Central memory CD4-positive, alpha-beta T cell (primary cell): ENCODE measurements at places on chromosomes 7 and 10.

DNA sequence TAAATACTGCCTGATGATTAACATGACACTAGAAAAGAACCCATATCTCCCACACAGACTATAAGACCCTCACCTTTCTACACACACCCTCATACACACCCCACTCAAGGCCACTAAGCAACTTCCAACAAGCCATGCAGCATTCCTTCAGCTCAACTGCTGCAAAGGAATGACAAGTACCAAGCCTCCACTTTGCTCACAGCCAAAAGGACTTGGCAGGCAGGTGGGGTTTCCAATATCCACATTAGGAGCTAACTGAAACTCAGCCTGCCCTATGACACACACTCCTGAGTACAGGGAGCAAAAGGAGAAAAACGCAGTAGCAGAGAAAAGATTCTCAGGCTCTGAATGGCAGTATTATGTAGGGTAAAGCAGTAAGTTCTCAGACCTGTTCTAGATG, 13.4 kb downstream of the USP54 start:
- no peak for DNase-seq

DNA sequence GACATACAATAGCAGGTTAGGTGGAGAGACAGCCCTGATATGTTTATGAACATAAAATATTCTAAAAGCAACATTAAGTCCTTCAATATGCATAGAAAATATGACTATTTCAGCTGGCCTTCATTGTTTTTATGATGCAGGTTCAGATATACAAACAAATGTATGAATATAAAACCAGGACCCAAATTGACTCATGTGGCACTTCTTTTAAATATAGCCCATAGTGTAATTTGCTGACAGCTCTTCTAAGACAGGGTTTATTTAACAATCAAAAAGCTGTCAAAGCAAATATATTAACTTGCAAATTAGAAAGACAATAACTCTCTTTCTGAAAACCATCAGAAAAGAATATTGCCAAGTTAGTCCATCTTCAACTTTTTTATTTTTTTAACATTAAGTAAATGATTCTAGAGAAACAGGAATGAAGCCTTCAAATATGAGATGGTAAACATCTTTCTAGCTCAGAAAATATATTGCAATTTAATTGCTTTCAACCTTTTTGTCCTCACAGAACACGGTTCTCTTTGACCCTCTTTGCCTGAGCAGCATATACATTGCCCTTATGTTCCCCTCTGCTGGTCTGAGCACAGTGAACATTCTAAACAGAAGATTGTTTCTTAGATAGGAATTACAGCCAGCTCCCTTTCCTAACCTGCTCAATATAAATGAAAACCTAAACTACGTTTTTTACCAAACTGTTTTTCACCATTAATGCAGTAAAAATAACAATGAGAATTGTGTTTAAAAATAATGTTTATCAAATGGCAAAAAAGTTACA, 82.8 kb downstream of the CACNA2D1 start:
- DNase-seq: no peak

GRCh38 chr10:91930939-91931338, 7.4 kb downstream of the BTAF1 start:
- no peak for DNase-seq

DNA sequence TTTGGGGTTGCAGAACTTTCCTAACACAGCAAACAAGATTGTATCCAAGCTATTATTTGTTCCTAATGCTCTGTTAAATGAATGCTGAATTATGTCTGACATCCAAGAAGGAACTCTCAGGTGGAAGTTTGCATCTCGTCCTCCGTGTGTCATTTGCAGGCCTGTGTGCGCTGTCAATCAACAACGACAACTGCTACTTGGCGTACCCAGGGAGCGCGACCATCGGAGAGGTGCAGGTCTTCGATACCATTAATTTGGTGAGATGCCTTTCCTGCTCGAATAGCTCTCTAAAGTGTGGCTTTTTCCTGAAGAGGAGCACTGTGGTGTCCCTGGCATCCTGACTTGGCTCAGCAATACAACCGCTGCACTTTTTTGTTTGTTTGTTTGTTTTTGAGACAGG, 26.9 kb downstream of the WIPI2 start:
- no peak for DNase-seq

GRCh38 chr7:21128062-21128817, 299.6 kb upstream of the SP4 start:
- no peak for DNase-seq

- no peak for DNase-seq
These were observed 448.5 kb downstream of the KCNMA1 start for GRCh38 chr10:77189075-77189474.

DNA sequence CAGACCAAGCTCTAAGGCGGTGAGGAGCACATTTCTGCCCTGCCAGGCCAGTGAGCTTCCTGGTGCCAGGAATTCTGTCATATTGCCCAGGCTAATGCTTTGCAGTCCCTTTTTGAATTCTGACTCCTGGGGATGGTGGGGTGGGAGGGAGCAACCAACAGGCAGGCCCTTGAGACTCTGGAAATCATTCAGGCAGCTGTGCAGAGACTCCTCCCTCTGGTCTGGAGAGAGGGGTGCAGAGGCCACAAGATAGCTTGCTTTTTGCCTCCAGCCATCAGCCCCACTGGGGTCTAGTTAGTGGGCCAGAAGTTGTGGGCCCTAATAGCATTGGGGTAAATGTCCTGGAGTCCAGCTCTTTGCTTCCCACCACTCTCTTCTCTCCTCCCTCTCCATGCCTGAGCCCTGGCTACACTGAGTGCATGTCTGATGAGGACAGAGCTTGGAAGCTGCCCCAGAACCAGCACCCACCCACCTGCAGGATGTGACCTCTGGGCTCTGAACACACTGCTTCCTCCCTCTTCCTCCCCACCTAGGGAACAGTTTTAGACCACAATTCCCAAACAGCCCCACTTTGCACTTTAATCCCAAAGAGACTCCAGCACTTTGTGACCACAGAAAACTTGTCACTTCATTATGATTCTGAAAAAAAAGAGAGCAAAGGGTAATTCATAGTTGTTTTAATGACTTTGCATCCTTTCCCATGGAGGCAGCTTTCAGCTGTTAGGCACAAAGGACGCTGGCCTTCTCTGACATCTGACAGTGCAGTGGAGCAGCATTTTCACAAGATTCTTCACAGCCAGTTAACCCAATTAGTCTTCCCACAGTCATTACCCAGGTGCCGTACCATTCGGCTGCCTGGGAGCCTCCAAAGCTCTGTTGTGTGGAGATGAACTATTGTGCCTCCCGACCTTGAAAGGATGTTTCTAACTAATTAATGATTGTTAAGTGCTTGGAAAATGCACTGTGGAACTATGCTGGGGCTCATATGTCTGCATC, 262.5 kb downstream of the TRIL start:
- no peak for DNase-seq

DNA sequence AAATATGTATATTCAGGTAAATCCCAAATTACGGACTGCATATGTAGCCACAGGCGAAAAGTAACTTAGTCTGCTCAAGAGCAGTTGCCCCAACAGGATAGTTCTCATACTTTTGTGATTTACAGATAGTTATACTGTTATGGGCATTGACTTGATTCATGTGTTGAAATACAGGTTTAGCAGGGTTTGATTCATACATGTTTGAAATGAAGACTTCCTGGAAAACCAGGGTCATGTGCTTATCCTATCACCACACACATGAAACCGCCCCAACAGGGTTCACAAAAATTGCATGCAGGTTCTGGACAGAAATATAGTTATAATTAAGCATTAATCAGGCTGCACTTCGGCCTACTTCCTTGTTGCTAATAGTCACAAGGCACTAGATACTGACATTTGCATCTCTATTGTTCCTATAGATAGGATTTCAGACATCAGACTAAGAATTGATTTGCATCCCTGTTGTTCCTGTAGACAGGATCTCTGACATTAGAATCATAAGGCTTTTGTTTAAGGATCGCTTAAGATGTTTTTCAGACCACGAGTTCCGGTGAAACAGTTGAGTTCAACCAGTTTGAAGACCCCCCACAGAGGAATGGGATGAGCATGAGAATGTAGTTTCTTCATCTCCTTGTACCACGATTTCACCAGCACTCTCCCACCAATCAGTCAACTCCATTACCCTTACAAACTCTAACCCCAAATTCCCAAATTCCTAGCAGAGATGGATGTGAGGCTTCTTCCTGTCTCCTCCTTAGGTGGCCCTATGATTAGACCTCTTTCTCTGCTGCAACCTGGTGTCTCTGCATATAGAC, 2.0 kb upstream of the ZNF398 start:
- no peak for DNase-seq

DNA sequence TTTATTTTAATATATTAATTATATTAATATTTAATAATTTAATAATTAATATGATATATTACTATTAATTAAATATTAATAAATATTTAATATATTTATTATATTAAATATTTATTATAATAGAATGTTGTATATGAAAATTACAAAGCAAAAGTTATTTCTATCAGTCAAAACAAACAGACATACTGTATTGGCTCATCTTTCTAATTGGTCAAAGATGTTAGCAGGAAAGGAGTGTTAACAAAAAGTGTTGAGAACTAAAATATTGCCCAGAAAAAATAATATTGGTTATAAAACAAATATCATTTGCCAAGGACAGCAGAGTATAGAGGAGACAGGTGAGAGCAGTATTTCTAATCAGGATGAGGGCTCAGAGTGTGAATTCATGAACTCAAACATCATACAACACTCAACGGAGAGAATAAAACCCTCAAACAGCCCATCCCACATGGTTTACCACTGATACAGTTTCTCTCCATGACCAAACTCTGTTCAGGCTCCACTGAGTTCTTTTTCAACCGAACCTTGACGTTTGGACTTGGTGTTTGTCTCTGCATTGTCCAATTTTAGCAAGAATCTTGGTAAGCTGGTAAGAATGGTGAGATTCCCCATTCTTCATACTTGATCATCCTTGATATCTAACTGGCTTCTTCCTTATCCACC, 58.0 kb downstream of the TSPAN12 start:
- DNase-seq: no peak

DNA sequence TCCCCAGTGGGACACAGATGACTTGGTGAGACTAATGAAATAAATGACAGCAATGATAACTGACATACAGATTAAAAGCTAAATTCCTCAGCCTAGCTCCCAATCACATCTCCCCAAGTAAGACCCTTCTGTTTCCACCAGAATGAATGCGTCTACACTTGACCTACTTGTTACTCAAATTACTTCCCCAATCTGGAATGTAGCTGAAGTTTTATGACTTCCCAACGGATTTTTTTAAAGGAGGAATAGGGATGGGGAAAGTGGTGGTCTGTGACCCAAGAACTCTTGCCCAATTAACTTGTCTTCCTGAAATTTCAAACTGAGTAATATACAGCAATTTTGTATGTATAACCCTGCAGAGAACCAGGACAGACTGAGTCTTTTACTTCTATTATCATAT, 9.1 kb downstream of the H2AZ2 start:
- no peak for DNase-seq

- no peak for DNase-seq
These were observed 82.3 kb downstream of the AOAH start for GRCh38 chr7:36642010-36642409.

GRCh38 chr7:141785706-141786552, 4.1 kb upstream of the TAS2R5 start:
- peak; percentile 24 for DNase-seq

DNA sequence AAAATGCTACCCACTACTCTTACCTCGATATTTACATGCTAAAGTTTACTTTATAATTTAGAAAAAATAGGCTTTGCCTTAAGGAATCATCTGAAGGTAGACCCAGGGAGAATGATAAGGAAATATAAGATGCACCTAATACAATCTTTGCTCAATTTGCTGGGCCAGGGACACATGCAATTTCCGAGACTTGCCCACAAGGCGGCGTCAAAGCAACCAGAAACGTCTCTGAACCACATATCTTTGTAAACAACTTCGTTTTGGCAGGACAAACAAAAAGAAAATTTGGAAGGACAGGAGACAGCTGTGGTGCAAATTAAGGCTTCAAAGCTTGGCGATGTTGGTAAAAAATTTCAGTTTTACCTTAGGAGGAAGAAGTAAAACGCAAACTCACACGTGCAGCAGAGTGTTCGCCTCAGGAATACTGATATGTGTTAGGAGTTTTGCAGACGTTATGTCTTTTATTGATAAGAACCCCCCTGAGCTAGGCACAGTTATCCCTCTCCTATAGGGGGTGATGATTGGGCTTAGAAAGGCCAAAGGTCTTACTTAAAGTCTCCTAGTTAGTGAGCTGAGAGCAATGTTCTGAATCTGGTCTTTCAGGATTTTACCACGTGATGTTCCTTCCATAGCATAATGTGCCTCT, 134.3 kb downstream of the PRKCQ start:
- DNase-seq: peak; percentile 24

GRCh38 chr7:102271158-102271798, 15.4 kb upstream of the SH2B2 start:
- DNase-seq: no peak

DNA sequence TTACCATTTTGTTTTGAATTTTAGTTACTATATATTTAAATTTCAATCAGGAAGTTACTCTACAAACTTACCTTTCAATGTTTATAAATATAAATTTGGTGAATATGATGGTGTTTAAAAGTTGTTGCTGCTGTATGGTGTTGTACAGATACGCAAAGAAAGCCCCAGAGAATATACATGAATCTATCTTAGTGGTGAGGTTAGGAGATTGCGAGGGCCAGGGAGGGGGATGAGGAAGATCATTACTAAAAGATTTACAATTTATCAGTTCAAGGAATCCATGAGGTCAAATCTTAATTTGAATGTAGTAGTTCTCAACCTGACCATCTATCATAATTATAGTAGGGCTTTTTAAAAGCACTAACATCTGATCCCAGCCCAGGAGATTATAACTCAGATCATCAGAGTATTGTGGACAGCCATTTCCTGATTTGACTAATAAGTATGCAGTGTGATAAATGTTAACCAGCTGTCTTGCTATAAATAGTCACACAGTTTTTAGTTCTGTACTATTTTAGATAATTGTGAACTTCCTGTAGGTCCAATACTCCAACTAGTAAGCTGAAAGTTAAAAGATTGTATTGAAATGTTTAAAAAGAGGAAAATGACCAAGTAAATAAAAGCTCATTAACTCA, 23.6 kb downstream of the FAM3C start:
- DNase-seq: no peak

GRCh38 chr7:47278043-47278442, 303.9 kb downstream of the TNS3 start:
- no peak for DNase-seq

- no peak for DNase-seq
These were observed 543.1 kb upstream of the MBL2 start for GRCh38 chr10:53315709-53316108.

- DNase-seq: no peak
These were observed 12.5 kb downstream of the NPVF start for GRCh38 chr7:25215694-25216335.

DNA sequence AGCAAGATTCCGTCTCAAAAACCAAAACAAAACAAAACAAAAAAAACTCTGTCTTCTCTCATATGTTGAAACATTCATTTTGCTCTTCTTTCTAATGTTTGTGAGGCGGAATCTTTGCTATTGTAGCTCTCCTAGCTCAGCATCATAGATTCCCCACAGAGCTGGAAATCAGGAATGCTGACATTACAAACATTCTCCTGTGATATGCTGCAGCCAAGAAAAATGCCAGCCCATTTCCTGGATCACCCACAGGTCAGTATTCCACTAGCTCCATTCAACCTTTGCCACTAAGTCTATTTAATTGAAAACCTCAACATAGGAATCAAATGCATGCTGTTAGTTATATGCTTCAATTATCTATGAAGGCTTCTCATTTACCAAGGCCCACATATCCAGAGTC, 186.3 kb downstream of the IPMK start:
- DNase-seq: no peak
